ENCODE measurements at places on chromosomes 1 and 21.

DNA sequence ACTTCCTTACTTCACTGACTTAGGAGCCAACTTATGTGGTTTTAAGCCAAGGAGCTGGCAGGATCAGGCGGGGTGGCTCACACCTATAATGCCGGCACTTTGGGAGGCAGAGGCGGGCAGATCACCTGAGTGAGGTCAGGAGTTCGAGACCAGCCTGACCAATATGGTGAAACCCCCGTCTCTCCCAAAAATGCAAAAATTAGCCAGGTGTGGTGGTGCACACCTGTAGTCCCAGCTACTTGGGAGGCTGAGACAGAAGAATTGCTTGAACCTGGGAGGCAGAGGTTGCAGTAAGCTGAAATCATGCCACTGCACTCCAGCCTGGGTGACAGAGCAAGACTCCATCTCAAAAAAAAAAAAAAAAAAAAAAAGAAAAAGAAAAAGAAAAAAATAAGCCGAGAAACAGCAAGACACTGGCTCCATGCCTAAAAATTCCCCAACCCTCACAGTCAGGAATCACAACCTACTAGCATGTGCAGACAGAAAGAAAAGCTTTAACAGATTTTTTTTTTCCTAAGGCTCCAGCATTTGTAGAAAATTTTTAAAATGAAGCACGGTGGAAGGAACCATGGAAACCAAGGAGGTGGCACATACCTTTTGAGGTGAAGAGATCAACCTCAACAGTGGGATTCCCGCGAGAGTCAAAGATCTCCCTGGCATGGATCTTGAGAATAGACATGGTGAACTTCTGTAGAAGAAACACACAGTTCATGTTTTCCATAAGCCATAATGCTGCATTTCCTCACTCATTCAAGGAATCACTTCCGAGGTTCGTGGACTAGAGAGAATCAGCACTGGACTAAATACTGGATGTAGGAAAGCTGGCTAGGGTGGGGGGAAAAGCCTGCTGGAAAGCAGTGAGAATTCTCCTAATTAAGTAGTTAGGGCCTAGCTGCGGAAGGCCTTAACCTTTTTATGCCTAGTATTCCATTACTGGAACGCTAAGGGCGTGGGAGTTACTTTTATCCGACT lies 4.0 kb downstream of the ENO1 start:
- DNase-seq = no peak

- no peak for DNase-seq
These were observed 4.8 kb upstream of the IL24 start for GRCh38 chr1:206892351-206892984.

- no peak for DNase-seq
These were observed 2.7 kb downstream of the CDC14A start for GRCh38 chr1:100354971-100355394.

- no peak for DNase-seq
These were observed 40.1 kb upstream of the CXADR start for GRCh38 chr21:17472592-17473271.

GRCh38 chr1:173063171-173063570 lies 12.4 kb upstream of the TNFSF18 start:
- DNase-seq = no peak

- no peak for DNase-seq
These were observed 24.5 kb downstream of the TP73 start for GRCh38 chr1:3676581-3677470.

- DNase-seq = no peak
These were observed 5.5 kb downstream of the MFSD2A start for GRCh38 chr1:39960431-39960958.

GRCh38 chr1:64059556-64059955 lies 143.9 kb upstream of the UBE2U start:
- DNase-seq = no peak

DNA sequence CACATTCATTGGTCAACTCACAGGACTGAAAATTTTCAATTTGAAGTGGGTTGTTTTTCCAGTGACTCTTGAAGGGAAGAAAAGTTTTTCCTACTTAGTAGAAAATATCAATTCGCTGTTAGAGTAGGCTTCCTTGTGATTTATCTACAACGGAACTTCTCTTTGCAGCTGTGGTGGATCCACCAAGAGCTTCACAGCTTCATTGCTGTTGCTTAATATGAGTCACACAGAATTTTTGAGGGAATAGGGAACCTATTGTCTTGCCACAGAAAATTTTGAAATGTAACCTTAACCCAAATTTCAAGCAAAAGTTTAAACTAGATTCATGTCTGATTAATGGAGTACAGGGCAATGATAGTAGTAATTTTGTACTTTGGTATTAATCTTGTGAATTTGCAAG lies 58.4 kb upstream of the IFI44L start:
- DNase-seq = no peak

DNA sequence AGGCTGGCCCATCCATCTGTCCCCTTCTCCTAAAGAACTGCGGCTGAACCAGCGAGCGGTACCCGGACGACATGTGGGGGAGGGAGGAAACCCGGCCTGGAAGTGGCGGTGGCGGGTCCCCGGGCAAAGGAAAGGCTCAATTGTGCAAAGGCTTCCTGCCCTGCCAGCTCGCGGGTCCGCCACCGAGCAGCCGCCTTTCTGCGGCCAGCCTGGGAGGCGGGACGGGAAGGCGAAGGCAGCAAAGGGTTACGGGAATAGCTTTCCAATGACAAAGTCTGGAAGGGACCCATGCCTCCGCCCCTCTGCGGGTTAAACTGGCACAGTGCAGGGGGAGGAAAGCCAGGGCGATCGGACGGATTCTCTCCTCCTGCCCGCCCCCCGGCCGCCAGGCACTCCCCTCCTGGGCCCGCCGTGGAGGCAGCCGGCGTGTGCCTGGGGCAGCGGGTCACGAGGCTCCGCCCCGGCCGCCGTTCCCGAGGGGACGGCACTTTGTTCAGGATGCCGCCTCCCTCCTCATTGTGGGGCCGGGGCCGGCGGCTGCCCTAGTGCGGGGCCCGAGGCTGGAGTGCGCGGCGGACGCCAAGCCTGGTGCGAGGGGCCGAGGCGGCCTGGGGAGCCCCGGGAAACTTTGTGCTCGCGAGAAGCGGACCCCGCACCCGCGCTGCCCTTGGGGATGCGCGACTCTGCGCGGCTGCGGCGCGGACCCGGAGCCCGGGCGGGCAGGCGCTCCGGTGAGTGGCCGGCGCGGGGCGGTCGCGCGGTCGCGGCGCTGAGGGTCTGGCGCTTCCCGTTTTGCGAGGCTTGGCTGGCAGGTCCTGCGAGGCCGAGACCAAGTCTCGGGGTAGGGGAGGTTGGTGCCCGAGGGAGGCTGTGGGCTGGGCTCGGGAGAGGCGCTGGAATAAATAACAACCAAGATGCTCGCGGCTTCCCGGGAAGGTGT lies at the start of gene NAV1:
NAV1 (plus strand) TSS at position 516 of the 940 bp plus-strand sequence. CDS start 83,758 bp downstream, outside the sequence.
- no peak for DNase-seq

- DNase-seq = no peak
These were observed 2.8 kb upstream of the GALNT2 start for GRCh38 chr1:230064283-230064682.
